Panc1 (cell line): ENCODE measurements at places on chromosomes 3 and 15. TPM values are rescaled to one million over a fixed set of nuclear protein-coding genes. Genes with fewer than 3 reads are reported as not detected.

GRCh38 chr15:66496951-66497501, 536 bp downstream of the SNAPC5 start:
- no peak for DNase-seq

GRCh38 chr3:41863024-41863423, 98.9 kb downstream of the ULK4 start:
- no peak for DNase-seq

DNA sequence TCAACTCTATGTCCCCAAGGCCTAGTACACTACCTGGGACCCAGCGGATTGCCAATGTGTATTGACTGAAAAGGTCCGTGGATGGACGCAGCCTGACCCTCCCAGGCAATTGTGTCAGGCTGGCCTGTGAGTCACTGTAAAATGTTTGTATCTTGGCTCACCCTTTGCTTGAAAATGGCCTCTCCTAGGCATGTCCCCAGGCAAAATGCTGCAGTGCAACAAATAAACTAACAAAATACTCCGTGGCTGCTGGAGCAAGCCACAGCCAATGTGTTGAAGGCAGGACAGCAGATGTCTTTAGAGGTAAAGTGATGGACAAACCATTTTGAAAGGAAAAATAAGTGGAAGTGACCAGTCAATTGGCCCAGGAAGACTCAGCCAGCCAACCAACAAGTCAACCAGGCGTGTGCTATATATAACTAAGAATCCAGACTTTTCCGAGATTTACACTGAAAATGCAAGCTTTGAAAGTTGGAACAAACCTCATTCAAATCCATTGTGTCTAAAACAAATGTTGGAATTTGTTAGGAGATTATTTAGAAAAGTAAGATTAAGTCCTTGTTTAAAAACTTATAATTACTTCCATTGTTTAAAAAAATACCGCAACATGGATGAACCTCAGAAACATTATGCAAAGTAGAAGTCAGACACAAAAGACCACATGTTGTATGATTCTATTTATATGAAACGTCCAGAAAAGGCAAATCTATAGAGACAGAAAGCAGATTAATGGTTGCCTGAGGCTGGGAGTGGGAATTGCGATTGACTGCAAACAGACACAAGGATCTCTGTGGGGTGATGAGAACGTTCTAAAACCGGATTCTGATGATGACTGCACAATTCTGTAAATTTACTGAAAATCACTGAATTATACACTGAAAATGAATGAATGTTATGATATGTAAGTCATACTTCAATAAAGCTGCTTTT, 191.2 kb downstream of the TLE3 start:
- DNase-seq = no peak

Gene C3orf70
- total RNA-seq = 0.10 TPM

Gene ACTL6A
- total RNA-seq = 122 TPM
